Choroid plexus epithelial cell (primary cell): ENCODE measurements at places on chromosomes 3 and 15.

DNA sequence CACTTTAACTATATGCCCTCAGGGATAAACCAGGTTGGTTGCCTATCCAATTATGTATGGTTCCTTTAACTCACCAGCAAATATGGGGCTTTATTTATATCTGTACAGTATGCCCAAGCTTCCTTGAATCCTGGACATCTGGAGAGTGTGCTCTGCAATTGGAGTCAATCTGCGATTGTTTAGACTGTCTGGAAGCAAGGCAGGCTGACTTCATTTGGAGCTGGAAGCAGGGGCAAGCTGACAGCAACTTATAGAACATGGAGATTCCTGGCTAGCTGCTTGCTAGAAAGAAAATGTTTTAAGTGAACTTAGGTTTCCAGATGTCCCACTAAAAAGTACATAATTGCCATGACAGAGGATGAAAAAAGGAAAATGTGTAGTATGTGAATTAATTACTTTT is 63.7 kb upstream of the TPRG1 start:
- no peak for DNase-seq

GRCh38 chr15:69529961-69530633 is 77.5 kb downstream of the RPLP1 start:
- no peak for DNase-seq

DNA sequence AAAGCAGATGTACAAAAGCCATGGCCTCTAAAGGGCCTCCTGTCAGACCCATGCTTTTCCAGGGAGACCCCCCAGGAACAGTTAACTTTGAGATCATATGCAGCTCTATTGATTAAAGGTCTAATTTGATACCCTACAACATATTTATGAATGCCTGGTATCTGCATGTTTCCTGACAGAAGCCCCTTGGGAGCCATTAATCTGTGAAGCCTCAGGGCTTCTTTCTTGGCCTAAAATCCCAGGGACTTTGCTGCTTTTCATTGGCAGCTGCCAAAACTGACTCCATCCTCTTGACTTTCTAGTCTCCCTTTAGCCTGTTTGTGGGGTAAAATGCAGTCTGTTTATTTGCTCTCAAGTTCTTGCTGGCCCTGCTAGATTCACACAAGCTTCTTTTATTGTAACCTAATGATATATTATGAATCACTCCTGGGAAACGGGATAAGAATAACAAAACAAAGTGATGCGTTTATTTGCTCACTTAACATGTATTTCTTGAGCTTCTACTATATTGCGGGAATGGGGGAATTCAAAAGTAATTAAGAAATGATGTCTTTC is 257.0 kb downstream of the LSAMP start:
- no peak for DNase-seq

DNA sequence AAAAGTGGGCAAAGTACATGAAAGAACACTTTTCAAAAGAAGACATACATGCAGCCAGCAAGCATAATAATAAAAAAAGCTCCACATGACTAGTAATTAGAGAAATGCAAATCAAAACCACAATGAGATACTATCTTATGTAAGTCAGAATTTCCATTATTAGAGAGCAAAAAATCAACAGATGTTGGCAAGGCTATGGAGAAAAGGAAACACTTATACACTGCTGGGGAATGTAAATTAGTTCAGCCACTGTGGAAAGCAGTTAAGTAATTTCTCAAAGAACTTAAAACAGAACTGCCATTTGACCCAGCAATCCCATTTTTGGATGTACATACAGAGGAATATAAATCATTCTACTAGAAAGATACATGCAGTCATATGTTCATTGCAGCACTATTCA is 360.7 kb downstream of the NSUN3 start:
- peak; percentile 41 for DNase-seq
